Stimulated activated CD4-positive, alpha-beta T cell treated with anti-CD3 and anti-CD28 coated beads, Interleukin-15, amount 100 ng/mL, for 48 hours (primary cell): ENCODE measurements at places on chromosomes 6 and 20.

GRCh38 chr6:74368746-74369145, 672.7 kb downstream of the CD109 start:
- no peak for DNase-seq

DNA sequence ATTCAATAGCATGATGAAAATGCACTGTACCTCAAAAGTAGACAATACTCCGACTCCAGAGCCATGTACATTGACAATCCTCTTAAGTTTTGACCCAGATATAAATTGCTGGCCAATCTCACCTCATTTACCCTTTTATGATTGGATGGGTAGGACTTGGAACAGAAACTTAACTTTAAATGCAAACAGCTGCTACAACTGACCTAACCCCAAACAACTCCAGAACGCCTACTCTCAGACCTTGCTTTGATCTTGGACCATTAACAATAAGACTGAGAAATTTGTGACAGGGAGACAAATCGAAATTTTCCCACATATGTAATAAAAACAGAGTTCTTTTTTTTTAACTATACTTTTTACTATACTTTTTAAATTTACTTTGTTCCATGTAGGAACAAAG, 200.5 kb upstream of the MCHR2 start:
- no peak for DNase-seq

- no peak for DNase-seq
Measured at GRCh38 chr6:158338311-158339112, 26.2 kb downstream of the TULP4 start.

DNA sequence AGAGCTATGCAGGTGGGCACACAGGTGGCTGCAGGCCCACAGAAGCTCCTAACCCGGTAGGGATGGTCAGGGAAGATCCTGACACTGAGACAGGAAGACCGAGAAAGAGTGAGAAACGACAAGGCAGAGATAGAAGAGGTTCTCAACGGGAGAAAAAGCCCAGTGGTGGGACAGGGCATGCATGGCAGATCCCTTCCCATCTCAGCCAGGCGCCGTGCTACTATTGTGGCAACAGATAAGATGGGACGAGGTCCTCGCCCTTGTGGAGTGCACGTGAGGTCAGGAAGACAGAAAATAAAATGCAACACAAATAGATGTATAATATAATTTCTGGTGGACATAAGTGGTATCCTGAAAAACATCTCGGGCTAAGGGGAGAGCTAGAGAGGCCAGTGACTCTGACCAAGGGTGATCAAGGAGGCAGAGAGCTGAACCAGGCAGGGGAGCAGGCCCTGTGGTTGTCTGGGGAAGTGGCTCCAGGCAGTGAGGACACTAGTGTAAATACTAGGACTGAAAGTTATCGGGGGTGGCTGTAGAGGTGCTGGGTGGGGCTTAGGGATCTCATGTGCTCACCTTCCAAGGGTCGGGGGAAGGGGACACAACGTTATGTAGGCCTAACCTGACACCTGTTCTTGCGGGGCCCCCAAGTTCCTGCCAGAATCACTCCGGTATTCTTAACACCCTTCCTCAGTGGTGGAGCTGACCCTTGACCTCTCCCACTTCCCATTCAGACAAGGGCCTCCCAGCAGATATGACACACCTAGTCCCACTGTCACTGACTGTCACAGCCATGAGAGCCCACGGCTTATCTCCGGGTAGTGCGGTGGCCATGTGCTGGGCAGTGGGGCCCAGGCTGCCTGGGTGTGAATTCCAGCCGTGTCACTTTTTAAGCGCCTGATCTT, 1.0 kb downstream of the SRXN1 start:
- DNase-seq, result no peak

- no peak for DNase-seq
Measured at GRCh38 chr6:124792386-124792785, 169.9 kb upstream of the RNF217 start.

- DNase-seq, result no peak
Measured at GRCh38 chr6:16333580-16333979, 95.2 kb downstream of the GMPR start.

DNA sequence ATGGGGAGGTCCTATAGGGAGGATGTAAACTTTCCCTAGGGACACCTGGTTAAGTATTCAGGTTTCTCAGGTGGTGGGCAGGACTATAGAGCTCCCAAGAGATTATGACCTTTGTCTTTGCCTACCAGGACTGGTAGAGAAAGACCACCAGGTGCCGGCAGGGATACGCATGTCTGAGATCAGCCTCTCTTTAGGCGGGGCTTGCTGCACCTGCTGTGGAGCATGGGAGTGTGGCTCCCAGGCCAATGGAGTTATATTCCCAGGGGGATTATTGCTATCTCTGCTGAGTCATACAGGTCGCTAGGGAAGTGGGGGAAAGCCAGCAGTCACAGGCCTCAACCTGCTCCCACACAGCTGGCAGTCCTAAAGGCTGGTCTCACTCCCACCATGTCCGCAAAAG, 280.5 kb upstream of the MMS22L start:
- no peak for DNase-seq

DNA sequence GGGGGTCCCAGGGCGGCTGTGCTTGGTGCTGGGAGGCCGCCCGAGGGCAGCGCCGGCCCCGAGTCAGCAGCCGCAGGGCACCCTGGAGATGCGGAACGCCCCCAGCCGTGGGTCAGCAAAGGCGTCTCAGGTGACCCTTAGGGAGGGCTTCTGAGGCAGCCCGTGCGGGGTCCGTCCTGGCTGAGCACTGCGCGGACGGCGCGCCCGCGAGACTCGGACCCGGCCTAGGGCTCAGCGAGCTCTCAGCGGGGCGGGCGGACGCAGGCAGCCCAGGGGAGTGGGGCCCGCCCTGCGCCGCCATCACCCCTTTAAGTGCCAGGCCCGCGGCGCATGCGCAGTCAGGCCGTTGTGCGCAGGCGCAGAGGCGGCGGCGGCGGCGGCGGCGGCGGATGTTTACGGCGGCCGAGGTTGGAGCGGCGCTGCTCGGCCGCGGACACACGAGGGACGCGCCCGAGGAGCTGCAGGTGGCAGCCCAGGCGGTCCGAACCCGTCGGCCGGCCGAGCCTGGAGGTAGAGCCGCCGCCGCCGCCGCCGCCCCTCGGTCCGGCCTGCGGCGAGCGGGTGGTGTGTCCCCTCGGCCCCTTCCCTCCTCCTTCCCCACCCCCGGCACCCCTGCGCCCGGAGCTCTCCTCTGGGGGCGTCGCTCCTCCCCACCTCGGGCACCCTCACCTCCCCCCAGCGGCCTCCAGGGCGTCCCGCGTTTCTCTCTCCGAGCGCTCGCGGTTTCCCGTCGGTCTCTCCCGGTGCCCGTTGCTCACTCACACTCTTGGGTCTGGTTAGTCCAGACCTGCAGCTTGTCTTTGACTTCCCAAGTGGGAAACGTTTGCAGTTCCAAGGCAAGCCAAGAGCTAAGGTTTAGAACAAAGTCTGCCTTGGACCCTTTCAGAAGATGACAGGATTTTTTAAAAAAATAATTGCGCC, at the start of gene PCMTD2:
TSS of gene PCMTD2 (plus strand) at position 388 of the 921 bp plus-strand sequence. CDS start 4,218 bp downstream, outside the sequence.
- DNase-seq, result peak; percentile 74

DNA sequence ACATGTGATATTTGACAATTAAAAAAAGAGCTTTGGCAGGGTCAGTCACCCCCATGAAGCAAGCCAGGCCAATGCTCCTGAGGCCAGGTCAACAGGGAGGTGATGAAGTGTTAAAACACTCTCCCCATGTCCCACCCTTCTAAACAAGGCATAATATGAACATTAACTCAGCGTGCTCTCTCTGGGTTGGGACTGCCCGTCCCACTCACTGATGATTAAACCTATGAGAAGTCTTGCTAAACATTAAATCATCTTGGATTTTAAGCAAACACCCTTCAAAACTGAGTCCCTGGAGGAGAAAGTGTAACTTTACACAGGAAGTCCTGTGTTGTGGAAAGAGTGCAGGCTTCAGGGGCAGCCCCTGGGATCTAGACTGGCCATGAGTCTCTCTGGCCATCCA, 558.5 kb downstream of the CD83 start:
- DNase-seq, result no peak

DNA sequence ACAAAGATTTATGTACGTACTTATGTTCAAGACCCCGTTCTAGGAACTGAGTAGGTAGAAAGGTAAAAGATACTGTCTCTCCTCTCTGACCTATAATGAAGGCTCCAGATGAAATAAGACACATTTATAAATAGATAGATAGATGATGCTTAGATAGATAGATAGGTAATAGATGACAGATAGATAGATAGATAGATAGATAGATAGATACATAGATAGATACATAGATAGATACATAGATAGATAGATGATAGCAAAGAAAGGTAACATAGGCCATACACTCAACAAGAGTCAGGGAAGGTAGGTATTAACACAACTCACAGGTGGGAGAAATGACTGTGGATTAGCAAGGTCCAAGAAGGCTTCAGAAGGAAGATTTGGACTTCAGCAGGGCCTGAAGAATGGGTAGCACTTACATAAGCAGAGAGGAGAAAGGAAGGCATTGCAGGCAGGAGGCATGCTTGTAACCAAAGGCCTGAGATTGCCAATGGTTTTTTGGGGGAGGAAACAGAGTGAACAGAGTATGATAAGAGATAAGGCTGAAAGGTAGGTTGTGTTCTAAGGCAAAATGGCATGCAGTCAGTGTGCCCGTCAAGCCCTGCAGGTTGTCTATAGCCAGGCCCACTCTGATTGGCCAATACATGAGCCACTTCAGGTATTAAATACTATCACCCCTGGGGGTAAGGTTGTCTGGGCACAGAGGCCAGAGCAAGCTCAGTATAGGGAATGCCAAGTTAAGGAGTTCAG, 7.7 kb upstream of the MYB start:
- DNase-seq, result no peak

- no peak for DNase-seq
Measured at GRCh38 chr20:48725555-48725991, 102.2 kb downstream of the PREX1 start.

- no peak for DNase-seq
Measured at GRCh38 chr6:20839630-20840029, 305.4 kb downstream of the CDKAL1 start.

- no peak for DNase-seq
Measured at GRCh38 chr6:44001318-44002066, 125.8 kb downstream of the MRPL14 start.

DNA sequence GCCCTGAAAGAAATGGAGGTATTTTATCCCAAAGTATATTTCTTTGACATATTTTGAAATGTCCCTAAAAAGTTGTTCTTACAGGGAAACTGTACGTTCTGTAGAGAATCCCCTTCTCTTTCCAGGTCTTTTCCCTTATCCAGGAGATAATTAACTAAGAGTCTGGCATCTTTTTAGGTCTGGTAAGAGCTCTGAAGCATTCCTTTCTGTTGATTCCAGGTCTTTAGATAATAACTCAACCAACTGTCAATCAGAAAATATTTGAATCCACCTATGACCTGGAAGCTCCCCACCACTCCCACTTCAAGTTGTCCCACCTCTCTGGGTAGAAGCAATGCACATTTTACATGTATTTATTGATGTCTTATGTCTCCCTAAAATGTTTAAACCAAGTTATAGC, 26.0 kb upstream of the CENPW start:
- DNase-seq, result no peak

- DNase-seq, result no peak
Measured at GRCh38 chr6:72938104-72938503, 287.2 kb downstream of the KHDC1L start.

GRCh38 chr6:86832686-86833085, 104.6 kb upstream of the HTR1E start:
- no peak for DNase-seq

GRCh38 chr6:36197739-36198221, 1.2 kb downstream of the BRPF3 start:
- no peak for DNase-seq

DNA sequence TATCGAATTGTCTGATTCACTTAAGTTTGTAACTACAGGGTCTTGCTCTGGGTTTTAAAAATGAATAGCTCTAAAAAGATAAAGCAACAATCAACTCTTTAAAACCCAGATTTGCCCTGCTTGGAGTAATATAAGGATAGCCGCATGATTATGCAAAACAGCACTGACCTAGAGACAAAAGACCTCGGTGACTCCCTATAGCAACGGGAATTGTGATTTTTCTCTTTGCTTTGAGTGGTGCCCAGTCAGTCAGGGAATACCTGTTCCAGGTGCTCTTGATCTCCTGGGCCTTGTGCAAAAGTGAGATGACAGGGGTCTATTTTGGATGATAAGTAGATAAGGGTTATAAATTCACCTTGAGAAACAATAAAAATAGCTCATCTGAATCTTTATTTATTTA, 336.3 kb upstream of the NOX3 start:
- no peak for DNase-seq

- no peak for DNase-seq
Measured at GRCh38 chr20:15446373-15446772, 1109.0 kb upstream of the FLRT3 start.

DNA sequence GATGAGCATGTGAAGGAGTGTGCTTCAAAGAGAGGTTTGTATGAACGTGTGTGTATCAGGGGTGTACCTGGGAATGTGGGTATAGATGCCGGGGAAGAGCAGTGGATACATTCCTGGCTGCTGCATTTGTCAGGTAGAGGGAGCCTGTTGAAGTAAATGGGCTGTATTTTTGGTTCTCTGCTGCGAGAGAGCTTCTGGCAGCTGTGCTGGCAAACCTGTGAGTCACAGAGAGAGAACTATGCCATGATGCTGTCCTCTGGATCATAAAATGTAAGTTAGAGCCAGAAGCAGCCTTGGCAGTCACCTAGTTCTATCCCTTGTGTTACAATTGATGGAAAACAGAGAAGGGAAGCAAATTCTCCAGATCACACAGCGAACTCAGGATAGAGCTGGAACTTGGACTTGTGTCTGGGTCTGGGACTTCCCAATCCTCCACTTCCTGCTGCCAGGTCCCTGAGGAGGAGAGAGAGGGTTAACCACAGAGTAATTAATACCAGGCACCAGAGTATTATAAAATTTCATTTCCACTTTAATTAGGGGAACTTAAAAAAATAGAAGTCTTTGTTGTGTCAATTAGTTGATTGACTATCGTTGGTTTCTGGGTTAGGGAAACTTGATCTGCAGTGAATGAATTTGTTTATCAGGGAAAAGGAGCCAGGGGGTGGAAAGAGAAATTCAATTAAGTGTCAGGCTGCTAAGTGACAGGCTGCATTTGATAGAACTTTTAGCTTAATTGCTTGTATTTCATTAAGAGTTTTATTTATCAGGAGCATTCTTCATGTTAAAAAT, 41.1 kb upstream of the GTSF1L start:
- DNase-seq, result no peak

GRCh38 chr20:48983423-48984400, 62.2 kb downstream of the ARFGEF2 start:
- no peak for DNase-seq

GRCh38 chr20:11162026-11162775, 488.4 kb upstream of the JAG1 start:
- DNase-seq, result no peak

GRCh38 chr6:84892671-84893070, 128.3 kb upstream of the TBX18 start:
- no peak for DNase-seq
